ENCODE measurements at places on chromosomes 12 and 14.

DNA sequence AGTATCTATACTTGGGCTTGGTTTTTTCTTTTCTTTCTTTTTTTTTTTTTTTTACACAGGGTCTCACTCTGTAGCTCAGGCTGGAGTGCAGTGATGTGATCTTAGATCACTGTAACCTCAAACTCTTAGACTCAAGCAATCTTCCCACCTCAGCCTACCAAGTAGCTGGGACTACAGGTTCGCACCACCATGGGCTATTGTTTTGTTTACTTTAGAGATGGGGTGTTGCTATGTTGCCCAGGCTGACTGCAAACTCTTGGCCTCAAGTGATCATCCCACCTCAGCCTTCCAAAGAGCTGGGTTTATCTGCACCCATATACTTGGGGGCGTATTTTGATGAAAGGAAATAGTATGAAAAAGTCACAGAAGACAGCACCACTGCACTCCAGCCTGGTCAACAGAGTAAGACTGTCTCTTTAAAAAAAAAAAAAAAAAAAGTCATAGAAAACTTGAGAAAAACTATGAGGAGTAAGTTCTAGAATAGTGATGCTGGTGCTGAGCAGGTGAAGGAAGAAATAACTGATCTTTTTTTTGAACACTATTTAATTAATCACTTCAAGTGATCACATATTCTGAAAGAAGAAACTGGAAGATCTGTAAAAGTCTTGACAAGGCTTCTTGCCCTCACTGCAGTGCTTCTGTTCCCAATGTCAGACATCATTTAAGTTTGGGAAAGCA, 53.8 kb upstream of the NPFF start:
- no peak for DNase-seq

GRCh38 chr12:82857911-82858533, 171.3 kb downstream of the TMTC2 start:
- no peak for DNase-seq

GRCh38 chr12:122084857-122085405, 6.4 kb downstream of the MLXIP start:
- no peak for DNase-seq

DNA sequence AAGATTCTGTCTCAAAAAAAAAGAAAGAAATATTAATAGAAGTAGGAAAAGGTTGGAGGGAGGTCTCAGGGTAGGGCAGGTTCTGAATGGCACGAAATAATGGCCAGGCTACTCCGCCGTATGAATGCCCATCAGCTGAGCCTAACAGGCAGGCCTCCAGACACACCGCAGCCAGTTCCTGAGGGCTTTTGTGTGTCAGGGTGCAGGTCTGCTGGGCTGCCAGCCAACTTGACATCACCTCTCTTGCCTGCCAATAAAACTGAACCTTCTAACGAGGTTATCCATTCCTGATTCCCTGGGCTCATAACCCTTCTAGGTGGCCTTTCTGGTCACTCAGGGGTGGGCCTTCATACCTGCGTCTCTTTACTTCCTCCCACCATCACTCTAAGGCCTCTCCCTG, 3.0 kb downstream of the IFI27 start:
- DNase-seq = no peak

DNA sequence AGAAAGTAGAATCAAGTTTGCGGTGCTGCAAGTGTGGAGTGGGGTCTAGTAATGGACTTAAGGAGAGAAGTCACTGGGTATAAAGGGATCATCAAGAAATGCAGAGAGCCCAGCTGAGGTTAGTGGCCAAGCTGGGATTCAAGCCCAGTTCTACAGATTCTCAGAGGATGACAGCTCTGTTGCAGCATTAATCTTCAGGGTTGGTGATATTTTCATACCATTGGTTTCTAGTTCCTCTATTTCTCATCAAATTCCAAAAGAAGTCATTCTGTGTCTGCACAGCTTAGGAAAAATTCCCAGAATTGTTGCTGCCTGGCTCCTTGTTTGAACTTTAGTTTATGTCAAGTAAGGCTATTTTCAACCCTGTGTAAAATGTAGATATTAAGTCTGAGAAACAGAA, 169.5 kb upstream of the NTF3 start:
- DNase-seq = no peak

GRCh38 chr12:123849517-123849916, 87.4 kb downstream of the DNAH10 start:
- DNase-seq = no peak

DNA sequence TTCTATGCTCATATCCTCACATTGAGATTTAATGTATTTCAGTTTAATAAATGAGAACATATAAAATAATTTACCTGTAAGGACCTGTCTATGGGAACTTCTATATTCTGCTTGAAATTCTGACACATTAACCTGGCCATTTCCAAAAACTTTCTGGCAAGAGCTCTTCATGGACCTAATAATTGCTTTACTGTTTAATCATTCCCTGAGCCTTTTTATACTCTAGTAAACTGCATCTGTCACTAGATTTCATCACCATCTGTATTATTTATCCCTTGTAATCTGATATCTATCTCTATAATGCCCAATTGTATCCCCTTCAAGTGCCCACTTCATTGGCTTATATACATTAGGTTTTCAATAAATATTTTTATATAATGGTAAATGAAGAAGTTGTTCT, 327.7 kb downstream of the RAD51B start:
- no peak for DNase-seq

GRCh38 chr12:82357845-82358199, 365 bp downstream of the CCDC59 start:
- DNase-seq = no peak

GRCh38 chr12:33438851-33439586, 600 bp downstream of the SYT10 start:
- no peak for DNase-seq
